ENCODE measurements at places on chromosomes 6 and 20.

DNA sequence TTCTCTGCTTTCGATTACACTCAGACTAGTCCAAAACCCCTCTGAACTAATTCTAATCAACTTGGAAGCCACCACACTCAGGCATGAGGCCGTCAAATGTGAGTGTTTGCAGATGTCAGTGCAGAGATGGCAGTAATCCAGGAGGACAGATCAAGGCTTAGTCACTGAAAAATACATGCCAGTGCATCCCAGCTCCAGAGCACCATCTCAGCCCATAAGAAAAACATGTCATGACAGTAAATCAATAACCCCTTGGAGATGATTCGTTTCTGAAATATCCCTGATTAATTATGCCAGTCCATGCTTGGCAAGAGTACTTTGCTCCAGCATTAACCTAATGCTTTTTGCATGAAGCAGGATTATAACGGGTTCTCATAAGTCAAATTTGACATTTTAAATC is 179.5 kb downstream of the ADAT2 start:
- DNase-seq, result peak; percentile 62

GRCh38 chr6:140459209-140459608 is 1084.8 kb upstream of the CITED2 start:
- DNase-seq, result no peak

DNA sequence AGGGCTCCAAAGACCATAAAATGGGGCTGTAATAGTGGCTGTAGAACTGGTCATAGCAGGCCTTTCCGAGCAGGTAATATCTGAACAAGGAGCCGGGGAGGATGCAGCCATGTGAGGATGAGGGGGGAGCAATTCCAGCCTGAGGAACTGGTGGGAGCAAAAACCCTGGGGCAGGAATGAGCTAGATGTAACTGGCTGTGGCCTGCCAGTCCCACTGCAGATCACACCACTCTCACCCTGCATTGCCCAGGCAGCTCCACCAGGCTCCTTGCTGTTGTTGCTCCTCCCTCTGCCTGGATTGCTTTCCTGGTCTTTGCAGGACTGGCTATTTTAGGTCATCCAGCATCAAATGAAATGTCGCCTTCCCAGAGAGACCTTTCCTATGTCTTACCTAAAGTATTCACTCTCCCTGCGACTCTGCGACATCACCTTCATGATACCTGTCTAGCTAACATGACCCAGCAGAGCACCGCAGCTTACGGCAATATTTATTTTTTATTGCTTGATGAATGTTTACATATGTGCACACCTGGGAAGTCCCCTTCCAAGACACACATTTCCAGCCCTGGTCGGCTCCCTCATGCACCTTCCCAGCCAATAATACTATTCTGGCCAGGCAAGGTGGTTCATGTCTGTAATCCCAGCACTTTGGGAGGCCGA is 2.4 kb upstream of the ZFP64 start:
- no peak for DNase-seq

- no peak for DNase-seq
Observed at GRCh38 chr6:24827970-24828369, 29.3 kb upstream of the ARMH2 start.

DNA sequence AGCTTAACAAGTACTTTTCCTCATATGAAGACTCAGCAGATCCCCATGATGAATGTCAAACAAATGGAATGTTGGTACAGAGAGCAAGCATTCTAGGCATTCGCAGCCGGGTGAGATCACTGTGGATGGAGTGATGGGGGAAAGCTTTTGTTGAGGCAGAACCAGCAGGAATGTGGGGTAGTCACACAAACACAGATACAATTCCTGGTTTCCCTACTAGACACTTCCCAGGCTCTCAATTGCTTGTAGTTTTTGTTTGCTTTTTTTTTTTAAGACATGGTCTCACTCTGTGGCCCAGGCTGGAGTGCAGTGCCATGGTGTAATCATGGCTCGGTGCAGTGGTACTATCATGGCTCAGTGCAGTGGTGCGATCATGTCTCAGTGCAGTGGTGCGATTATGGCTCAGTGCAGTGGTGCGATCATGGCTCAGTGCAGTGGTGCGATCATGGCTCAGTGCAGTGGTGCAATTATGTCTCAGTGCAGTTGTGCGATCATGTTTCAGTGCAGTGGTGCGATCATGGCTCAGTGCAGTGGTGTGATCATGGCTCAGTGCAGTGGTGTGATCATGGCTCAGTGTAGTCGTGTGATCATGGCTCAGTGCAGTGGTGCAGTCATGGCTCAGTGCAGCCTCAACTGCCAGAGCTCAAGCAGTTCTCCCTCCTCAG is 15.4 kb upstream of the IER3 start:
- DNase-seq, result peak; percentile 98

DNA sequence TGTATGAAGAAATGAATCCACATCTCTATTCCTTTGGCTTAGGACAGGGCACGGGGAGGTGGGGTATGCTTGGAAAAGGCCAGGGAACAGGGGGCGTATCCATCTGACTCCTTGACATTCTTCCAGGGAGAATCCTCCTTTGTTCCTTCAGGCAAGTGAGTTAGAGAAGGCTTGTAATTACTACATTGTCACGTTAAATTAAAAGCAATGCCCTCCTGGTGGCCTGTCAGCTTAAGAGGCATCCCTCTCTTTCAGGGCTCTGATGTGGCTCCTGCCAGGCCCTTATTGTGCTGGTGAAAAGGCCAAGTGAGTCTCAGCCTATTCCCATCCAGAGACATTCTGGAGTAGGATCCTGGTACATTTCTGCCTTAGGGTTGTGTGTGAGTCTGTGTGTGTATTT is 128.3 kb downstream of the FOXA2 start:
- no peak for DNase-seq

DNA sequence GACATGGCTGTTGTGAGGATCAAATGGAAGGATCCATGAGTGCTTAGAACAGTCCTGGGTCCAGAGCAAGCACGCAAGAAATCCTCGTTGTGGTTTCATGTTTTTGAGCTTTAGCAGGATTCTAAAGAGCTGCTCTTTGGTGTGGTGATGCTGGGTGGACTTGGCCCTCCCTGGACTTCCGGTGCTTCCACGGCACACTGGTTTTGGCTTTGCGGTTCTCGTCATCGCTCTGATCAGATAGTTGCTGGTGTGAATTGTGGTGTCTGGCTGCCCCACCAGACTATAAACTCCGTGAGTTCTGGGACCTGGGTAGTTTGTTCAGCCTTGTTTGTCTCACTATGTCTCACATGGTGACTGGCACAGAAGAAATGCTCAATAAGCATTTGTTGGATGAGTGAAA is 3.3 kb downstream of the HNF4A start:
- DNase-seq, result no peak

DNA sequence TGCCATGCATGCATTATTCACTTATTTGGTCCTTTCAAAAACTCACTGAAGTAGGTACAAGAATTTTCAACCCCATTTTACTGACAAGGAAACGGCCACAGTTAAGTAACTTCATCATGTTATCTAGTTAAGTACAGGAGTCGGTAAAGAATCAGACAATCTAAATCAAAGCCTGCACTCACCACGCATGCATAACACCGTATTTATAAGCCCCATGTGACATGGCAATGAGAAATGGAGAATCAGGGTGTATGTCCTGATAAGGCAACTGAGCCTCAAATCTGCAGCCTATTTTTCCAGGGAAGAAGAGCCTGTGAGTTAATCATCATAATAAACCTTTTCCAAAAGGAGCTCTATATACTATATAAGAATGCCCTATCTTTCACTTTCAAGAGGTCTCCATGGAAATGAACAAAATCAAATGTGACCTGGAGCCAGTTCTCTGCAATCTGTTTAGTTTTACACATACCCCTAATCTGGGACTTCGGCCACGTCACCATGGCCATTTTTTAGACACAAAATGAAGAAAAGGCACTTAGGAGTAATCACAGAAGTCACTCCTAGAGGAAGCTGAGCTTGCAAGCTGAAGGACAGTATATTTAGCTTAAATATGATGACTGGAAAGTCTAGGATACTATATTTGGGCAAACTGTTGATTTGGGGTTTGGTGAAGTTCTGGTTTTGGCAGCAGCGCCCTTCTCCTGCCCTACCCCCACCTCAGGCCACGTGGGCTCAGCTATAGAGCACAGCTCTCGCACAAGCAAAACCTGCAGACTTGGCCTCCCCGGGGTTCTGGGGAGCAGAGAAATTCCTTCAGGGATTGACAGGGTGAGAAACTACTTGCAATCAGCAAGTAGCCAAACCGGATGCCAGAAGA is 19.2 kb downstream of the TRAM2 start:
- DNase-seq, result peak; percentile 44

- no peak for DNase-seq
Observed at GRCh38 chr6:113505084-113505699, 352.0 kb upstream of the MARCKS start.

DNA sequence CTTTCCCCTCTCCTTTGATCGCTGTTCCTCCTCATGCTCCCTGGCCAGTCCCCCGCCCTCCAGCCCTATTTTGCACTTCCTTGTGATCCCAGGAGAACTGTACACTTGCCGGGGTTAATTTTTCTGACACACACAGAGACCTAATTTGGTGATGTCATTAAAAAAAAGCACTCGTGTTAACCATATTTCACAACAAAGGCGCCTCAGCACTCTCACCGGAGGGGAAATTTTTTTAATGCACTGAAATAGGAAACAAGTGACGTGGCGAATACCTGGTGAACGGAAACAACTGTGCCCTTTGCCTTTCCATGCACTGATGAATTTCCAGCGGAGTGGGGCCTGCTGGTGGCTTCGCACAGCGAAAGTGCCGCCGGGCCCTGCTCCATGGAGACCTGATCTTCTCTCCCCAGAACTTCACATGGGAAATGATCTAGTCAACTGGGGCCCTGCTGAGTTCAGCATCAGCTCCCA is 53.9 kb upstream of the TAGAP start:
- DNase-seq, result no peak

GRCh38 chr6:16647422-16647821 is 113.8 kb downstream of the ATXN1 start:
- DNase-seq, result no peak

GRCh38 chr6:141551318-141551717 is 581.4 kb upstream of the GJE1 start:
- DNase-seq, result no peak

DNA sequence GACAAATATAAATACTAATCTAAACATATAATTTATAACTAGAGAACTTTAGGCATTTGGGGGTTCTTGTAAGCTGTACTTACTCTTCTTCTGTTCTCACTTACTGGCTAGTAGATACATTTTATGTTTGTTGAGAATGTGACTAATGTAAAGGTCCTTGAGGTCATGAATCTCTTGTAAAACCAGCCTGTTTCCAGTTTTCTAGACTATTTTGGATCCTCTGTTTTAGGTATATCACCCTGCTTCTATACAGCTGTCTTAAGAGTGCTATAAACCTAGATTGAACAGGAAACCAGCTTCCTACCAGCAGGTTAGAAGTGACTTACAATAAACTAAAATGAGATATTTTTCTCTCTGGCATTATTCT is 134.2 kb downstream of the PLCB4 start:
- no peak for DNase-seq

DNA sequence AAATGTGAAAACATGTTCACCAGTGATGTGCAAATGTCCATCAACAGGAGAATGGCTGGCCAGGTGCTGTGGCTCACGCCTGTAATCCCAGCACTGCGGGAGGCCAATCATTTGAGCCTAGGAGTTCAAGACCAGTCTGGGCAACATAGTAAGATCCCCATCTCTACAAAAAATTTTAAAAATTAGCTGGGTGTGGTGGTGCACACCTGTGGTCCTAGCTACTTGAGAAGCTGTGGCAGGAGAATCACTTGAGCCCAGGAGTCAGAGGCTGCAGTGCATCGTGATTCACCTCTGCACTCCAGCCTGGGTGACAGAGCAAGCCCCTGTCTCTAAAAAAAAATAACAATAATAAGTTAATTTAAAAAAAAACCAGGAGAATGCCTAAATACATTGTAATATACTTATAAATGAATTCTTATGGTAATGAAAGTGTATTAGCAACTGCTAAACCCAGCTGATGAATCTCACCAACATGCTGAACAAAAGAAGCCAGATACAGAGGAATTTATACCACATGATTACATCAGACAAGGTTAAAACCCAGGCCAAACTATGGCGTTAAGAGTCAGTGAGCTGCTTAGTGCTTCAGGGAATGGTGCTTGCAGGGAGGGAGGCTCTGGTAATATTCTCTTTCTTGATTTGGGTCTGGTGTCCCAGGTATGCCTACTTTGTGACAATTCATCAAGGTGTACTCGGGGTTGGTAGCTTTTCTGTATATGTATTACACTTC is 36.4 kb downstream of the RPP40 start:
- no peak for DNase-seq

GRCh38 chr6:137497721-137498463 is 3.7 kb upstream of the OLIG3 start:
- no peak for DNase-seq

DNA sequence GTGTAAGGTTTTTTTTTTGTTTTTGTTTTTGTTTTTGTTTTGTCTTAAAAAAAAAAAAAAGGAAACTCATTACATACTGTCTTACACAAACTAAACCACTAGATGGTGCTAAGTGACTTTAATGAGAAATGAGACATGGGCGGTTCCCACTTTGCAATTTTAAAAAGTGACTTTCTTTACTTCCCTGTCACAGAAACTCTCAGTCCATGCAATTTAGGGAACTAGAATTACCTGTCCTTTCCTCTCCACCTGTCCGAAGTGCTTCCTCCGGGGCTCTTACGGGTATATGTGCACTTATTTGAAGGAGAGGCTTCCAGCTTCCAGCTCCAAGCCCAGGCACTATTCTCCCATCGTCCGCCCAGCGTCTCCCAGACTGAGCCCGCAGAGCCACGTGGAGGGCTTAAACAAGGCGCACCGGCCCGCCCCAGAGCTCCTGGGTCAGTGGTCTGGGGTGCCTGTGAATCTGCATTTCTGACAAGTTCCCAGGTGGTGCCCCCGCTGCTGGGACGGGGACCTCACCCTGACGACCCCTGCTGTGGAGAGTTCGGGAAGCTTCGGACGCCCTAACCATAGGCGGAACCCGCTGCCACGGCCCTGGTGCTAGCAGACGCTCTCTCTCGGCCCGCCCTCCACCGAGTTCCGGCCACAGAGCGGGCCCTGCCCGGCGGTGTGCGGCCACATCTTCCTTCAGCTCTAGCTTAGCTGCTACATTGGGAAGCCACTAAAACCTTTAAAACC is 26.1 kb downstream of the BFSP1 start:
- DNase-seq, result peak; percentile 39

GRCh38 chr6:5981126-5982026 is 25.3 kb downstream of the NRN1 start:
- peak; percentile 83 for DNase-seq
